ENCODE measurements at places on chromosomes 3 and 15.

DNA sequence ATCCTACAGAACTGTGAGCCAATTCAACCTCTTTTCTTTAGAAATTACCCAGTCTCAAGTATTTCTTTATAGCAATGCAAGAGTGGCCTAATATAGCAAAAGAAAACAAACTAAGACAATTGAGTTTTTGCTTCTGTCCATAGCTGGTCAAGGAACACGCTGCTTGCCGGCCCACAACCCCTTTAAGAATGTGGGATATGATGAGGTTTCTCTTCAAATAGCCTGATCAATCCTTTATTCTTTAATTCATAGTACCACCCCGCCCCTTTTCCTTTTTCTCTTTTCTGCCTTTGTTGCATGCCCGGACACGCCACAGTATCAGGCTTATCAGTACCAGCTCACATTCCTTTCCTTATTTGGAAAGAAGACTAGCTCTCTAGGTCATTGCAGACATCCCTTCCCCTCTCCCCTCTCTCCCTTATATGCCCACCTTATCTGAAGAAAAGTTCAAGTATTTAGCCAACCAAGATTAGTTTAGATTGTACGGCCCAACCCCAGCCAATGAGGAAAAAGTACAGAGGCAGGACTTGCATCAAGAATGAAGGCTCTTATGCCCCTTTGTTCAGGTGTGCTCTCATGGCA lies 404.5 kb downstream of the OCA2 start:
- DNase-seq, result no peak

- DNase-seq, result no peak
These were observed 300.6 kb upstream of the LMCD1 start for GRCh38 chr3:8200996-8201395.

- peak; percentile 60 for DNase-seq
These were observed 27.6 kb upstream of the LIMD1 start for GRCh38 chr3:45566951-45567411.

- no peak for DNase-seq
These were observed 156.7 kb downstream of the SERPINI1 start for GRCh38 chr3:167892205-167892604.

- no peak for DNase-seq
These were observed 447.4 kb upstream of the PROK2 start for GRCh38 chr3:72232331-72232730.

- DNase-seq, result no peak
These were observed 172.1 kb upstream of the ADAMTS9 start for GRCh38 chr3:64859625-64860535.

DNA sequence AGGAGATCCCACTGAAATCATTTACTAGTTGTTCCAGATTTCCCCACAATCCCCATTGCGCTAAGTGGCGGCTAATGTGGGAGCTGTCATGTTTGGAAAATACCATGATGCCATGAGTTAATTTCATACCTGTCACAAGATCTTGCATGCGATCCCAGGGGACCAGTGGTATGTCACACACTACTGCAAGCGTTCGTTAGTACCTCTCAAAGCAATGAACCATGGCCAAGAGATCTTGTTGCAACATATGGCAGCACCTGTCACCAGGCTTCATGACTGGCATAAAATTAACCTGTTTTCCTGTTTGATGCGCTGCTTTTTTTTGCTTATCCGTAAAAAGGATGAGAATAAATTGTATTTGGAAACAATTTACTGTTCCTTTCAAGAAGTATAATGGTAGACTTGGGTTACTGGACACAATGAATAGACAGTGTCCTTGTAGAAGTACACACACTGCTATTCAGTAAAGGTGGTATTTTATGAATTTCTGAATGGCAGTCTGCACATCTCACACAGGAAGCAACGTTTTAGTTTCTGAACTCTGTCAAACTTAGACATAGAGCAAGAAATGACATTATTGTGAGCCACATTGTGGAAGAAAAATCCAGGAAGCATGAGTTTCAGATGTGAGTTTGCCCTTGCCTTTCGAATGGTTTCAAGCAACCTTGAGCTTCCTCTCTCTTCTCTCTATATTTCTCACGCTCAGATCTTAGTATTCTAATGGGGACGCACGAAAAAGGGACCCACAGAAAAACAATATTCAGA lies 81.9 kb downstream of the CHL1 start:
- no peak for DNase-seq

DNA sequence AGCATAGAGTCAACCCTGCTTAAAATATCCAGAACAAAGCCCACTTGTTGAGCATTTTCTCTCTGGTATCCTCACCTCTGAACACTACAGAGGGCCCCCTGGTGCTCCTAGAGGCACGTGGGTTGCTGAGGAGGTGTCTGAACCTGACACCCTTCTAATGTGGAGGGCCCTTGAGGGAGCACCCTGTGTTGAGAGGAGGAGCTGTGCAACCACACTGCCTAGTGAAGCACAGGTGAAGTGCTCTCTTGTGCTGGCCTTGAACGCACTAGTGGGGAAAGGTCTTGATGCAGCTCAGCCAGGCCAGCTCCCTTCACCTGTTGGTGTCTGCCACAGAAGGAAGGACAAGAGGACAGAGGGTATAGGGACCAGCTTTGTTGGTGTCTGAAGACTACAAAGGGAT lies 51.9 kb downstream of the CCK start:
- no peak for DNase-seq

- no peak for DNase-seq
These were observed 149.5 kb downstream of the OSBPL10 start for GRCh38 chr3:31831591-31831990.

- DNase-seq, result peak; percentile 83
These were observed 3.3 kb downstream of the STAB1 start for GRCh38 chr3:52498137-52499054.

GRCh38 chr3:32709346-32709745 lies 24.4 kb downstream of the CNOT10 start:
- DNase-seq, result no peak

DNA sequence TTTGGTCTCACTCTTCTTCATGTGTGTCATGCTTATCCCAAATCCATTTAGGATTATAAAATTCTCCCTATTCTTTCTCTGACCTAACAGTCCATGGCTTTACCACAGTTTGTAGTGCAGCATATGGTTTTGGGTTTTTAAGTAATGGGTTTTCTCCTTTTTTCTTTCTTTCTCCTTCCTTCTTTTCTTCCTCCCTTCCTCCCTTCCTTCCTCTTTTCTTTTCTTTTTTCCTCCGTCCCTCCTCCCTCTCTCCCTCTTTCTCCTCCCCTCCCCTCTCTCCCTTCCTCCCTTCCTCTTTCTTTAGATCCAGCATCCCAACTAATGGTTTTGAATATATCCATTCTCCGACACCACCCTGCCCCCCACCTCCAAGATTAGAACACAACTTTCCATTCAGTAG lies 118.9 kb downstream of the RBPMS2 start:
- DNase-seq, result no peak

DNA sequence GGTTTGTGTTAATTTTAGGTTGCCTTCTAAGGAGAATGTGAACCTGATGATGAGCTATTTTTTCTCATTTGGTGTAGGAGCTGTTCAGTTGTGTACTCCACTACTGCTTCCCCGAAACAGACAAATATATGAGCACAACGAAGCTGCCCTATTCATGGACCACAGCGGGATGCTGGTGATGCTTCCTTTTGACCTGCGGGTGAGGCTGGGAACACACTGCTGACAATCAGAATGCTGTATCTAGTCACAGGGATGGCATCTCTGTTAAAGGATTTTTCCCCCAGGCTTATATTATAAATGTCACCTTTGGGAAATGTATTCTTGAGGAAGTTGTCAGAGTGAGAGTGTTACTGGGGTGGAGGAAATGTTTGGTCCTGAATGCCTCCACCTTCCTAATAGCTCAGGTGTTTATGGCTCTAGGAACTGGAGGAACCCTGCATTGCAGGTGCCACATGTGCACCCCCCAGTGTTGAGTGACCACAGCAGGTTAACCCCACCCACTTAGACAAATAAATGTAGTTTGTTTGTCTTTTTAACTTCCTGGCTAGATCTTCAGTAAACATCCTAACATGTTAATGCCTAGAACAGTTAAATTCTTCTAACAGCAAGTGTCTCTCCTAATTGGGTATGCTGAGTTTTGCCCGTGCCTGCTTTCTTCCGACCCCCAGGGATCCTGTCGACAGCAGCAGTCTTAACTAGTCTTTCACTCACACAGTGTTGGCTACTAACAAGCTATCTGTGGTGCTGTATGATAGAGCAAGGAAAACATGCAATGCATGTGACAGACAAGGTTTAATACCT lies 35.7 kb downstream of the SRP14 start:
- DNase-seq, result no peak

- DNase-seq, result no peak
These were observed 923 bp downstream of the ACY1 start for GRCh38 chr3:51984269-51984647.

DNA sequence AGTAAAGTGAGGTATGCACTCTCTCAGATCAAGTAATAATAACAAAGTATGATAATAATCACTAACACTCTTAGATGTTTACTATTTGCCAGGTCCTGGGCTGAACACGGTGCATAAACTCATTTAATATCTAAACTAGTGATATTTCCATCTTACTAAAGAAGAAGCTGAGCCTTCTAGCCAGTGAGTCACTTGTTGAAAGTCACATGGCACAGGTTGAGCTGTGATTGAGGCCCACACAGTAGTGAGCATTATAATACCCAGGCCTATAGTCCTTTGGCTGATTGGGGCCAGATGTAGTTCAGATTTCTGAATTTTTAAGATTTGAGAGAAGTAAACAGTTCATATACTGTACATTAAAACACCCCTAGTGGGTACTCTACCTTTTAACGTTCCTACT lies 93.2 kb upstream of the CCDC80 start:
- no peak for DNase-seq

GRCh38 chr3:165770781-165771180 lies 66.4 kb downstream of the BCHE start:
- DNase-seq, result no peak

GRCh38 chr15:63338170-63338569 lies 43.5 kb downstream of the CA12 start:
- no peak for DNase-seq

- no peak for DNase-seq
These were observed 190.1 kb downstream of the PDE8A start for GRCh38 chr15:85171736-85172135.

- no peak for DNase-seq
These were observed 148.8 kb downstream of the TPRA1 start for GRCh38 chr3:127441764-127442163.

DNA sequence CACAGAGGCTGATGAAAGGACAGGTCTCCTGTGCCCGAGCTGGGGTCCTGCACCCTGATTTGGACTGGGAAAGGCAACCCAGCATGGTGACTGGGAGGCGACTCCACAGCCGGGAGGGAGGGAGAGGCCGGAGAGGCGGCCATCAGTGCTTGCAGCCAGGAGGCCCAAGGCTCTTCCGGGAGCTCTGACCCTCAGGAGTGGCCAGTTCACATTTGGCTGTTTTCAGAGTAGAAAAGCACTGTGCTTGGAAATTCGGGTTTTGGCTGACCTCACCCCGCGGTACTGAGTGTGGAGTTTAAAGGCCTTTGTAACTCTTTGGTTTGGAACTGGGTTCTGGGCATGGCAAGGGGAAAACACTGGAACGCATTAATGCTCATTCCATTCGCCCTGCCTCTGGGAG lies 31.9 kb downstream of the SMAD6 start:
- DNase-seq, result peak; percentile 65

DNA sequence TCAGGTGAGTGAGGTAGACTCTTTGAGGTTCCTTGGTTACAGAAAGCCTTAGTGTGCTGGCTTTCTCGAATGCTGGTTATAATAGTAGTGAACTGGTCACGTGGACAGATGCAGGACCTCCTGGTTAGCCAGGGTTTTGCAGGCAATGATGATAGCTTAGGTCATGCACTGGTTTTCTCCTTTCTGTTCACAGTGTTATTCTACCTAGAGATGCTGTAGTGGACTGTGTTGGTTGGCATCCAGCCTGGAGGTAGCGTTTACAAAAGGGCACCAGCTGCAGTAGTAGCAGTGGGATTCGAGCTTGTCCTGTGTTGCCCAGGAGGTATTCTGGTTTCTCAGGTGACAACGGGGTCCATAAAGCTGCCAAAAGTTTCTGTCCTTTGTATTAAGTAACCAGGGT lies 27.0 kb downstream of the PCCB start:
- no peak for DNase-seq

DNA sequence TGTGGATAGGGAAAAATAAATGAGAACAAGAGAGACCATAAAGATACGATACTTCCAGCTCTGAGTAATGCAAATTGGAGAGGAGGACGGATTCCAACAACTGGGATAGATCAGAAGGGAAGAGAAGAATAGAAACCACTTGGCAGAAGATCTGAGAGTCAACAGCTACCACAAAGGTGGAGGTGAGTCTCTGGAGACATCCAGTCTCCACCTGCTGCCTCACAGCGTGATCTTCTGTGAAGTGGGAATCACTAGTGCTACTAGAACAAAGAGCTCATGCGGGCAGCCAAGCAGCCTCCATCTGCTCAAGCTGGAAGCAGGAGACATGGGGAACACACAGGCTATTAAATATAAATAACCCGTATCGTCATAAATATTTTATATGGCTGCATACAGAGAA lies 558.5 kb upstream of the CFAP20DC start:
- DNase-seq, result no peak

DNA sequence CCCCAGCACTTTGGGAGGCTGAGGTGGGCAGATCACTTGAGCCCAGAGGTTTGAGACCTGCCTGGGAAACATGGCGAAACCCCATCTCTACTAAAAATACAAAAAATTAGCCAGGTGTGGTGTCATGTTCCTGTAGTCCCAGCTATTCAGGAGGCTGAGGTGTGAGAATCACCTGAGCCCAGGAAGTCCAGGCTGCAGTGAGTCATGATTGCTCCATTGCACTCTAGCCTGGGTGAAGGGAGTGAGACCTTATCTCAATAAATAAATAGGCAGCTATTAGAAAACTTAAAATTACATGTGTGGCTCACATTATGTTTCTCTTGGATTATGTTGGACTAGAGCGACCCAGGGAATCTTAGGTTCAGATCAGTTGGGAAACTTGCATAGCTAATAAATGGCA lies 69.7 kb downstream of the RPLP1 start:
- no peak for DNase-seq

DNA sequence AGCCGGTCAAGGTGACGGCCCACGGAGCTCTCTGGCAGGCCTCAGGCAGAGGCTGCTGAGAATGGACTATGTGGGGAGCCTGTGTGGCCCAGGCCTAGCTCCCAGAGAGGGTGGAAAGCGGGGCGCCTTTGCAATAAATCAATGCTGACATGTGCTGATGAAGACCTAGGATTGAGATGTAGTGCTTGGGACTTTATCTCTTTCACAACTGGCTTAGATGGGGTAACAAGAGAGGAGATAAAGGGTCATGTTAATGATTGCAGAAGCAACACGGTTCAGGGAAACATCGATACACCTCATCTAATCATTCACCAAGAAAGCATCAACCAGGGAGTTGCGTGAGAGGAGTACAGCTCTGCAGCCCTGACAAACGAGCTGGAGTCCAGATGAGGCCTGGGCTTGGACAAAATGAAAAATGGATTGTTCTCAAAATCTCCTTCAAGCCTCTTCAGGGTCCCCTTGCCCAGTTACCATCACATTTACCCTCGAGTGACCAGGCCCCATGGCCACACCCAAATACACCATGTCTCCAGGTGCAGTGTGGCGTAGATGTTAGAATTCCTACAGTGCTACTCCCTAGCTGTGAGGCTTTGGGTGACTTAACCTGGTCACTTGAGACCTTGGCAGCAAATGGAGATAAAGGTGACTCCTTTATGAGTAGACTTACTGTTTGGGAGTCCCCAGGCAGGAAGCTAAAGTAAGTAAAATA lies 146.4 kb upstream of the LIPC start:
- no peak for DNase-seq

GRCh38 chr3:32336113-32336498 lies 55.5 kb upstream of the CMTM7 start:
- no peak for DNase-seq

GRCh38 chr3:117526470-117527079 lies 817.0 kb downstream of the TUSC7 start:
- peak; percentile 60 for DNase-seq

GRCh38 chr3:100073714-100074307 lies 40.5 kb downstream of the FILIP1L start:
- DNase-seq, result peak; percentile 45

Measured in Ammon's horn (tissue), 1 donor.